Stimulated activated CD8-positive, alpha-beta memory T cell treated with anti-CD3 and anti-CD28 coated beads, Interleukin-2, amount 100 ng/mL, for 1 hour (primary cell): ENCODE measurements at places on chromosomes 2 and 18.

GRCh38 chr18:26574958-26575864 lies 26.9 kb upstream of the KCTD1 start:
- DNase-seq: no peak

- no peak for DNase-seq
These were observed 44.5 kb downstream of the COL3A1 start for GRCh38 chr2:189018631-189019030.

- no peak for DNase-seq
These were observed 82.2 kb downstream of the CELF4 start for GRCh38 chr18:37483221-37483971.

- DNase-seq: no peak
These were observed 18.2 kb downstream of the AGAP1 start for GRCh38 chr2:235511751-235512698.

DNA sequence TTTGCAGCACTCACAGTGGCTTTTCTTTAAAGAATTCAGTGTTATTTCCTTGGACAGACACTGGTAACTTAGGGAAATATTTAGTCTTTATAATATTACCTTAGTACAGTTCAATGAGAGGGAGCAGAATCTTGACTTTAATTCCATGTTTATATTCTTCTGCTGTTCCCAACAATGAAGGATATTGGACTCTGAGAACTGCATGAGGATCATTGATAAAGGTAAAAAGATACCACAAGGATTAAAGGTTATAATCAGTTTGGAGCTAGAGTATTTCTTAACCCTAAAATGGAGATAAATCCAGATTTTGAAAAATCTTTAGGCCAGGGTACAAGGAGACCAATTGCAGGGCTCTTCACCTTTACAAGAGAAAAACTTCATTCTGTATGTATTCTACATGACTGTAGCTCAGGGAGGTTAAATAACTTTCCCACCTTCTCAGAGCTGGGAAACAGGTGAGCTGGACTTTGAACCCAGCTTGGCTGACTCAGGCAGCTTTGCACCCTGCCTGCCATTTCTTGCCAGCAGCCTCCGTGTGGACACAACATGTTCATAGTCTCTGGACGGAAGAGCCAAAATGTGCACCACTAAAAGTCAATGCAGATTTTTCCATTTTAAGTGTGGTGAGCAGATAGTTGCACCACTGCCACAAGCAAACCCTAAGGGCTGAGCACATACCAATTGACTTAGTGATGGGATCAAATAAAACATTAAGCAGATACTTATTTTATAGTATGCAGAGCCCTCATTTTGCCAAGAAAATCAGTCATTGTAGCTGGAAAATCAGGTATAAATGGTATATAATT lies 26.7 kb downstream of the UPP2 start:
- no peak for DNase-seq

DNA sequence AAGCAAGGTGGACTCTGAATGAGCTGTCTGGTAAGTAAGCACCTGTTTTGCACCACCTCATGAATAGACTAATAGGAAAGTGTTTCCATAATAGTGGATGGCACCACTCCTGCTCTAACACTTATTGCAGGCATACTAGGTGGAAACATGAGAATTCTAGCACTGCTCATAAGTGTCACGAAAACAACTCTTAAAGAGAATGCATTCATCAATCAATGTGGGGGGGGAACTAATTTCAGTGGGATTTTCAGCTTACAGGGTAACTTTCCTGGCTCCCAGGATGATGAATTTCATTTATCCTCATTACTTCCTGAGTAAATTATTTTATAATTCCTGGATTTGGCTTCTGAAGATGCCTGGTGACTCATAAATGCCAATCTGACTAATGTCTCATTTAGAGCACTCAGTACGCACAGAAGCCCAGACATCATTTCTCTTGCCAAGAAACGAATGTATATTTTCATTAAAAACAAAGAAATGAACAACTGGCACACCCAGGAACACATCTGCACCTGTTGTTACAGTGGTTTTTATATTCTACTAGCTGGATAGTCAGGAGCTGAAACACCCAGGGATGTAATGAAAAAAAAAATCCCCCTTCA lies 129.6 kb downstream of the PID1 start:
- DNase-seq: no peak

DNA sequence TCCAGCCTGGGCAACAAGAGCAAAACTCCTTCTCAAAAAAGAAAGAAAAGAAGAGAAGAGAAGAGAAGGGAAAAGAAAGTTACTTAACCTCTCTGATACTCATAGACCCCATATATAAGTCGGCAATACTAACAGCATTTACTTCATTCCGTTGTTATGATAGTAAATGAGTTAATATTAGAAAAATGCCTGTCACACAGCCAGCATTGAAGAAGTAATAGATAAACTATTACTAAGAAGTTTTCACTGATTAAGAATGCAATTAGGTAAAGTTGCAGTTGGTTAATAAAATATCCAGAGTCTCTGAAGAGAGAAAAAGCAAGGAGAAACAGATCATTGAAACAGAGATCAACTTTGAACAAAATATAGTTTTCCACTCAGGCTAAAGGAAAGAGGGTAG lies 161.3 kb upstream of the UBE2E3 start:
- no peak for DNase-seq

DNA sequence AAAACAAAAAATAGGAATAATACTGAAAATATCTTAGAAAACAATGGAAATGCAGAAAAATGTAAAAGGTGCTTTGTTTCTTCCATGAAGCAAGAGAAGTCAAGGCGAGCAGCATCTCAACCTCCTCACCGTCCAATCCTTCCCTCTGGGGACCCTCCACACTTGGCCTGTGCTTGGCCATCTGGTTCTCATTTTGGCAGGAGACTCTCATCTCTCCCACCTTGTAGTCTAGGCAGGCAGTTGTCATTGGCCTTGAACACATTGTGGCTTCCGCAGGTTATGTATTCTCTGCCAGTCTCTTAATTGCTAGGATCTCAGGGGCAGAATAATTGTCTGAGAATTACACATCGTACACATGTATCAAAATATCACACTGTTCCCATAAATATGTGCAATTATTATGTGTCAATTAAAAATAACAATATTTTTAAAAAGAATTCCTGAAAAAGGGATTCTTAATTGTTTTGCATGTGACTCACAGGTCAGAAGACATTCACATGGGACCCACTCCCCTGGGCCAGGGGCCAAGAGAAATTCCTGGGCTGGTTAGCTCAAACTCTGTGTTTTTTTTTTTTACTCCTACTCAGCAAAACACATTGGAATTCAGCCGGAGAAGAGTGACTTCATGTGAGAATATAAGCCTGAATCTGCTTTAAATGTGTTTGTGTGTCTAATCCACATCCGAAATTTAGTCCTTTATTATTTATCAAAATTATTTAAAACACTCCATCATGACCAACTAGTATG lies 14.0 kb upstream of the ANKRD62 start:
- DNase-seq: no peak

DNA sequence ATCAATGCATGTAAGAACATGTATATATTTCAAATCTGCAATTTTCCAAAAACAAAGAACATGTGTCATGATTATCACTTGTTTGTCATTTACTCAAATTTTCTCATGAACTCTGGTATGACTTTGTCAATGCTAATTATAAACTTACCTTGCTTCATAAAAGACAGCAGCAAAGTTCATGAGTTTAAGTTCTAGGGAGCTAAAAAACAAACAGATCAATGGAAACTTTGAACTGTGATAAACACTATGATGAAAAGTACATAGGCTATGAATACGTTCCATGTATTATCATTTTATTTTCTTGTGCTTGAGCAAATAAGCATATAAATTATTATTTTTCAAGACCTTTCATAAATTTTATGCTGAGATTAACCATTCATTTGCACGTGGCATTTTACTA lies 940.8 kb downstream of the MBD2 start:
- no peak for DNase-seq

DNA sequence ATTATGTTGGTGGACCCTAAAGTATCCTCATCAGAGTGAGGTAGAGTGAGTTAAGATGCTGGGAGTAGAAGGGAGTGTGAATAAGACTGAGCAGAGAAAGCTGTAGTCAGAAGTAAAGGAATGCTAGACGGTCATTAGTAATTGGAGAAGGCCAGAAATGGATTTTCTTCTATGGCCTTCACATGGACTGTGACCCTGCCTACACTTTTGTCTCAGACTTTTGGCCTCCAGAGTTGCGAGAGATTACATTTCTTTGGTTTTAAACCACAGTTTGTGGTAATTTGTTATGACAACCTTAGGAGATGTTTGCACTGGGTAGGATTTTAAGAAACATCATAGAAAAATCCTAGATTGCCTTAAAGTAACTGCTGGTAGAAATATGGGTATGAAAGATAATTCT lies 1267.7 kb upstream of the TMEFF2 start:
- no peak for DNase-seq
